ENCODE measurements at places on chromosomes 1 and 21.

DNA sequence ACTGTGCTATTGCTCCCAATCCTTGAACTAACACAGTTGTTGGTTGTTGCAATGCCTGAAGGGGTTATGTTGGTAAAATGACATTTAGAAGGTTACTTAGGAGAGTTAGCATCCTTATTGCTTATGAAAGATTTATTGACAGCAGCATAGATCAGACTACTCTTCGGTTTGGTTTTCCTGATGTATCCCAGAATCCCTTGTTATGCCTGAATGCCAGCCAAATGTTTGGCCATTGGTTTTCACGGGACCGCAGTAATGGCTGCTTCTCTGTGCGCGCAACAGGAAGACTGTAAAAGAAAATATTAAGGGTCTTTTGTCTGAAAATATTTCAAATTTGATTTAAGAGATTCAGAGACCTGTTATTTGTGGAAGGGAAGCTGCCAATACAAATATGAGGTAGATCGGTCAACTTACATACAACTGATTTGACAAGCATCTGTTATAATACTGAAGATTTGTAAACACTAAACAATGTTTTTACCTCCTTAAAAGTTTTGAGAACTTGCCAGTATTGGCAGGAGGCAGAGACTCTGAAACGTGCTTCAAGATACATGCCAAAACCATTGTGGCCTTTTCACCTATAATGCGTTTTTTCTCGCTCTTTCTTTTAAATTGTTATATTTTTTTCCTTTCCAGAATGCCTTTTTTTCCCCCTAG lies 8.3 kb downstream of the NFIA start:
- no peak for DNase-seq

DNA sequence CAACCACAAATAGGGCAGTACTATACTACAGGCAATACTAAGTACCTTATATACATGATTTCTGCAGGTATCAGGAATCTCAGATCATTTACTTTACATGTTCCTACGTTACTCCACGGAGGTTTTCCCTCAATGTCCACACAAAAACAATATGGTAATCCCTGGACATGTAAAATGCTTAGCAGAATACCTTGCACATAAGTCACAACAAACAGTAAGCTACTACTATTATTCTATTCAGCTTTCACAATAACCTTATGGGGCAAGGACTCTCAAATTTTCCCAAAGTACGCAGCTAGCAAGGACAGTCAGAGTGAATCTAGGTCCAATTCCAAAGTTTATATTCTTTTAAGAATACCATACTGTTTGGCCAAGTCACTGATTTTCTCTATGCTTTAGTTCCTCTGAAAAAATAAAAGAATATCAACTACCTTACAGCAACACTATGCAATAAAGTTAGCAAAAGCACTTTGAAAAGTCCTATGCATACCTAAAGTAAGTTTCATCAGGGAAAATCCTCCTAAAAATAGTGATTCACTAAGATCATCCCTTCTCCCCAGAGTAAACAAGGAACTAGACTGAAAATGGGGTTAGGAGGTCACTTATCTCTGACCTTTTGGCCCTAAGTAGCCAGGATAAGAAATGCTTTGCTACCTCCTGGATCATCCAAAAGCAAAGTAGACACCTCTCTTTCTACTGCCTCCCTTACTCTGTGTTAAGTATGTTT lies 67.4 kb downstream of the LUZP1 start:
- no peak for DNase-seq

DNA sequence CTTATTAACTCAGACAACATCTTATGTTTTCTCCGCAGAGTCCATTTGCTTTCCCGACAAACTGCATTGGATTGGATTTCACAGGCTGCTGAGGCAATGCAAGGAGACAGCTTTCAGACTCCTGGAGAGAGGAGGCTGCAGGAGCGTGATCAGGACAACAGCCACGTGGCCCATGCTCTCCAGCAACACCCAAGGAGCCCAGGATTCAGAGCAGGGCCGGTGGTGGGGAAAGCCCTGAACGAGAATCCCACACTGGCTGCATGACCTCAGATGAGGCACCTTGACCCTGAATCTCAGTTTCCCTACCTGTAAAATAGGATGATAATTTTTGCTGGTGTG lies 78.3 kb upstream of the NFASC start:
- no peak for DNase-seq

DNA sequence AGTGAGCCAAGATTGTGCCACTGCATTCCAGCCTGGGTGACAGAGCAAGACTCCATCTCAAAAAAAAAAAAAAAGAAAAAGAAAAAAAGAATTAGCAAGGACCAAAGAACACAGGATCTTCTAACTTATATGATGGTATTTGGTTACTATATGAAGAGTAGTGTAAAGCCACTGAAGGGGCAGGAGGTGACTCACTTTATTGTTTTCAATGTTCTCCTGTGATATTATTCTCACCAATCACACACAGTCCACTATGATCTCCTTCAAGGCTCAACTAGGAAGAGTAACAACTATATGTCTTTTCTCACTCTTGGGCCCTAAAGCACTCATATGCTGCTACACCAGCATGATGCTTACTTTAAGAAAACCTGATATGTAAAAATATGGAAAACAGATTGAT lies 26.7 kb downstream of the RC3H1 start:
- DNase-seq = no peak

DNA sequence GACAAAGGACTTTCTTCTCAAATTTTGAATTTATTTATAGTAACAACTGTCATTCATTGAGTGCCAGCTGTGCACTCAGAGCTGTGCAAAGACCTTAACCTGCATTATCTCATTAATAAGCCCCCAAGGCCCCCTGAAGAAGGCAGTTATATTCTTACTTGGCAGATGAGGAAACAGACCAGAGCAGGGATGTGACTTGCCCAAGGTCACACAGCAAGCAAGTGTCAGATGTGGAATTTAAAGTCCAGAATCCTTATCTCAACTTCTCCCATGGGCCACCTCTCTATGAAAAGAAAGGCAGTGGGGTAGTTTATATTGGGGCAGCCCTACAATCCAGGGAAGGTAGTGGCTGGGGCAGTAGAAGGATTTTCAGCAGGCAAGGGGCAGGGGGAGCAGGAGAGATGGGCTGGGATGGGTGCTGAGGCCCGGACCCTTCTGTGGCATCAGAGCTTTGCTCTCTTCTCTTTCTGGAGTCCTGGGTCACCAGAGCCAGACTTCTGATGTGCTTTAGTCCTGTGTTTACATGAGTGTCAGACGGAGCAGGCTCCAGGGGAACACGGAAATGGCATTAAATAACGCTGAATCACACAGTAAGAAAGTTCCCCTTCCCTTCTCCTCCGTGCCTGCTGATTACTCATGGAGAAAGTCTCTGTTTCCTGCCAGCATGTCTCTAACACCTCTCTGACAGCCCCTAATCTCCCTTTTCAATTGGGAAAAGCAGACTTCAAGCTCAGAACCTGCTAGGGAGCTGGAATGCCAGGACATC lies 39.5 kb downstream of the EPHB2 start:
- peak; percentile 79 for DNase-seq

DNA sequence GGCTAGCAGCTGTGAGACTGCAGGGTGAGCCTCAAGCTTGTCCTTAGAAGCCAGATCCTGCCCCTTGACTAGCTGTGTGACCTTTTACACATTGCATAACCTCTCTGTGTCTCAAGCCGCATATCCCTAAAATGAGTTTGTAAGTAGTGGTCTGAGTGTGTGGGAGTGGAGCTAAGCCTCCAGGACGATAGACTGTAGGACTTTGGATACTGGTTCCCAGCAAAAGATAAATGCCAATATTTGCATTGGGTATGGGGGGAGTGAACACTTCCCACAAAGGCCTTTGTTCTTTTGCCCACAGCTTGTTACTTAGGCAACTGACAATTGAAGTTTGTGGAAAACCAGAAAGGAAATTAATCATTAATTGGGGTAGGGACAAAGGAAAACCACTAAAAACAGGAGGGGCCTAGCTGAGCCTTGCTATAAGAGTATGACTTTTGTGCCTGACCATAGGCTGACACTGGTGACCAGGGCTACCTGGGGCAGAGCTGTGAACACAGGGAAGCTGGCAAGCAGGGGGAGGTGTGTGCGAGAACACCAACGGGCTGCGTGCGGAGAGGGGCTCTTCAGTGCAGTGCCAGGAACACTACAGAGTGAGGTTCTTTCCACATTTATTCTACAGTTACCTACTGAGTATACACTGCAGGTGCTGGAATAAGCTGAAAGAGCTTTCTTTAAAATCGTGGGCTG lies 102.4 kb upstream of the ETV3 start:
- DNase-seq = no peak

- DNase-seq = no peak
These were observed 19.2 kb downstream of the EBNA1BP2 start for GRCh38 chr1:43152866-43153265.

DNA sequence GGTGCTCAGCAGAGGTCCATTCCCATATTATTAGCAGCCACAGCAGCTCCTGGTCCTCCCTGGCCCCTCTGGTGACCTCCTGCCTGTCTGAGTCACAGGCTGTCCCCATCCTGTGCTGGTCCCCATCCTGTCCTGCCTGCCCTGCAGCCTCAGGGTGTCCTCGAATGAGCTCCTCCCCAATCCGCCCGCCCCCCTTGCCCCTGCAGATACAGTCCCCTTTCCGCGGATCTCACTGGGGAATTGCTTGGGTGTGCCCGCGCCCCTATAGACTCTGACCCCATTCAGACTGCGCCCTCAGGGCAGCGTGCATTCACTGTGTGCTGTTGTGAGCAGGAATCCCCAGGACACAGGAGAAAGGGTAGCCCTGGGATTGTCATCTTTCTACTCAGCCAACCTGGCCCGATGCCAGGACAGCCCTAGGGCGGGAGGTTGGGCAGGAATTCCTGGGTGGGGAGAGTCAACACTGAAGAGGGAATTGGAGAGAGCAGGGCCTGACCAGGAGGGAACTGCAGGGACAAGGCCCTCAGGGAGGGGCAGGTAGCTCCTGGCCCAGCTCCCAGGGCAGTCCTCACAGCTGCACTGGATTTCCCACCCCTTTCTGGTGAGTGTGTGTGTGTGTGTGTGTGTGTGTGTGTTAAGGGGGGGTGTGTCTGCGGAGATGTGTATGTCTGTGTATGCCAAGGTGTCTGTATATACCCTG lies 1.1 kb upstream of the GUCA2A start:
- DNase-seq = no peak

DNA sequence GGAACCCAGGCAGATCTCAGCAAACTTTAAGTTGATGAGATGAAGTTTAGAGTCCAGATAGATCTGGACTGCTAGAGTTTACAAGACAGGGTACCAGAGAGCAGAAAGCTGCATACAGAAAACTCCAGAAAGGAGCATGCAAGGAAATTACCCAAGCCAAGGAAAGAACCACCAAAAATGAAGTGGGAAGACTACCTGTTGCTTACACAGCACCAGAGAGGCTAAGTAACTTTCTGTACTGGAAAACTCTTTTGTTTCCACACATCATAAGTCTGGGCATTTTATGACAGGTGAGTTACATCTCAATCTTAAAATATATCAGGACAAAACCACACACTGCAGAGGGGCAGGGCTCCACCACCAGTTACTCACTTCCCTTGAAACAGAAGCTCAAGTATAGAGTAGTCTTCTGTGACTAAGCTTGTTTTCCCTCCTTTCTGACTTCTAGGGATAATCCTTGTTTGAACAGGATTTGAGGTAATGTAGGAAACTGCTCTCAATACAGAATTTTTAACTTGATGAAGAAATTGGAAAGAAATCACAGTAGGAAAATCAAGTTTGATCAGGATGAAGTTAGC lies 17.4 kb upstream of the GJA9 start:
- DNase-seq = no peak

DNA sequence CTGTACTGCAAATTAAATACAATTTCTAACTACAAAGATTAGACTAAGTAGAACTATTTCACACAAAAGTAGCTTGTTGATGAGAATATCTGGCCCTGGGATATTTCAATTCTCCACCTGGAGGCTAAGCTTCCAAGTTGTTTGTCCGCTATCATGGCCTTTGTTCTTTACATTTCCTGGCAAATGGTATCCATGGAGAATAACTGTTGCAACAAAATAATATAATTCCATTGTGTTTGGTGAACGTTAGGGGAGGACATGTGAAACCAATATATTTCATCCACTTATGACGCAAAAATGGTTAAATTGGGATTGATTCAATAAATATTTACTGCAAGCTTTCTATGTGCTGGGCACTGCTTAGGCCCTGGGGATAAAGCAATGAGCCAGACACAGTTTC lies 565.4 kb downstream of the PTPRC start:
- no peak for DNase-seq

DNA sequence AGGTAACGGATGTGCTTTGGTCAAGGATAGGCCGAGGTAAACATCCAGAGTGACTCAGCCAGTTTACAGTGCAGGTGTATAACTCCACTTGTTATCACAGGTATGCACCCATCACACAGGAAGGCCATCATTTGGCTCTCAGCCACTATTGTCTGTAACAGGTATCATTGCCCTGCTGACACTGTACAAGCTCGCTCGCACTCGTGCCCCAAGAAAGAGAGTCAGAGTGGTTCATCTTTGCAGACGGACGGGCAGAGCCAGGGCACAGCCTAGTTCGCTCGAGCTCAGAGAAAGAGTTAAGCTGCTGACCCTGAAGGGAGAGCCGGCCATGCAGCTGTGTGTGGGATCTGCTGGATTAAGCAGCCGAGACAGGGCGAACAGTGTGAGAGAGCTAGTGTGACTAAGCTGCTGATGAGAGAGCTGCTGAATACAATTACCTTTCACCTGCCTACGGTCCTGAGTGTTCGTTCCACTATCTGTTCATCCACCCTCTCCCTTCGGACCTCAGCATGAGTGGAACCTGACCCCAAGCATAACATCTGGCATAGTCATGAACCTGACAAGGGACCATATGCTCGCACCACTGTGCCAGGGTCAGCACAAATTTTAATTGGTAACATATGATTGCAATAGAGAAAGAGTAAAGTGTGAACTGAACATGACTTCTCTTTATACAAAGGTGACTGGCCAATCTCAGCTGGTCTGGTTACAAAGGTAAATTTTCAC lies 27.0 kb upstream of the LYPD8 start:
- no peak for DNase-seq

GRCh38 chr1:79777481-79778219 lies 771.1 kb upstream of the ADGRL4 start:
- DNase-seq = no peak

DNA sequence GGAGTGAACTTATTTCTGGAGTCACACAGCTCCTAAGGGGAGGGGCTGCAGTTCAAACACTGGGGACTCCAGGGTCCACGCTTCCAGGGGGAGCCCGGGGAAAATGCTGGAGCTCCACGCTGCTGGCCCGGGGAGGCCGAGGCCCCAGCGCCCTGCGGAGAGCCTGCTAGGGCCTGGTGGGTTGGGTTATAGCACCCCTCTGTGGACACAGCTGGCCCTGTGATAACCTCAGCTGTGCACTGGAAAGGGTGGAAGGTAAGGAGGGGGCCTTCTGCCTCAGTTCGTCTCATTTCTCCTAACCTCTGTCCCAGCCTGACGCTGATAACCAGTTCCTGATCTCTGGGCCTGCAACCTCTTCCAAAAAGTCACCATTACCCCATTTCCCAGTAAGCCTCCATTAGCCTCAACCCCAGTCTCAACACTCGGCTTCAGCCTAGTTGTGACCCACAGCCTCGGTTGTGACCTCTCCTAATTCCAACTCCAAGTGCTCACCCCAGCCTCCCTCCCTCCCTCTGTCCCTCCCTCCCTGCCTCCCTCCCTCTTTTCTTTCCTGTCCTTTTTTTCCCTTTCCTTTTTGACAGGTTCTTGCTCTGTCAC lies 7.1 kb downstream of the NBL1 start:
- no peak for DNase-seq

GRCh38 chr1:1090424-1091343 lies 16.6 kb upstream of the RNF223 start:
- DNase-seq = no peak

GRCh38 chr1:237282208-237282783 lies 240.3 kb downstream of the RYR2 start:
- DNase-seq = no peak
